ENCODE measurements at places on chromosomes 16 and 17. TPM values are rescaled to one million over a fixed set of nuclear protein-coding genes. Genes with fewer than 3 reads are reported as not detected.

GRCh38 chr17:63998721-63999679 lies 849 bp downstream of the PRR29 start:
- DNase-seq: no peak

DNA sequence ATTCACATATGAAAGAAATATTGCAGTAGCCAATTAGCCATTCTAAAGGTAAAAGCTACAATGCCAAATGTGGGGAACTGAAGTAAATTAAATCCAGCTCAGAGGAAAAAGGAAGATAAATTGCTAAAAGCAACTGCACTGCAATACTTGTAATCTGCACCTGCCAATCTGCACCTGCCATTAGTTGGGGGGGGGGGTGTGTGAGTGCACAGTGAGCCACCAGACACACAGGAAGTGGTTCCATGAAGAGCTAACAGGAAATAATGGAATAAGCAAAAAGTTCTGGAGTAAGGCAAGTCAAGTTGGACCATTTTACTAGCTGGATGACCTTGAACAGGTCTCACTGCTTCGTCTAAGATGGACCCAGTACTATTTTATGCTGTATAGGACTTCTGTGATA lies 191.8 kb downstream of the PARN start:
- no peak for DNase-seq

DNA sequence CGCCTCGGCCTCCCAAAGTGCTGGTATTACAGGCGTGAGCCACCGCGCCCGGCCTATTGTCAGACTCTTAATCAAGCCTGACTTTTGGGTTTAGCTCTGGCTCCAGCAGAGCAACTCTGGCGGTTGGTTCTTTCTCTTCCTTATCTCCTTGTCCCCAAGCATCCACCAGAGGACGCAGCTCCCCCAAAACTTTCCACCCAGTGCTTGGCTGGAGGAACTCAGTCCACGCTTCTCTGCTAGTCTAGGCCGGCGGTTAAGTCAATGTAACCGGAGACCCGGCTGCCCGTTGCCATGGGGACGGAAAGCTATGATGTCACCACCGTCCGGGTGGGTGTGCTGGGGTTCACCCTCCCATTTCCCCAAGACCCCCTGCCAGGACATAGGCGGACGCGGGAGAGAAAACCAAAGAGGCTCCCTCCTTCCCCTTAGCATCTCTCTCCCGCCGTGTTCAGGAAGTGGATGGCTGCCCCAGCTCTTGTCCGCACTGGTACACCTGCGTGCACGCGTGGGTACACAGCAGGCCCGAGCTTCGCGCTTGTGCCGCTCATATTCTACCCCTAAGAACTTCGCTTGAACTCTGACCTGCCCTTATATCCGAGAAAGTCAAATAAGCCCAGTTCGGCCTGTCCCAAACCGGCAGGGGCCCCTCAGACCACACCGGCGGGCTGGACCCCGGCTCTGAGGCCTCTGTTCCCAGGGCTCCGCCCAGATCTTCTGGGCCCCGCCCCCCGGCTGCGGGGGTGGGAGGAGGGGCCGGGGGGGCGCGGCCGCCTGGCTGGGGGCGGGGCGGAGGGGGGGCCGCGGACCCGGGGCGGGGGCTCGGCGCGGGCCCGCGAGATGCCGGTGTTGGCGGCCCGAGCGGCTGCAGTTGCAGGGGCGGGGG lies at the start of gene RND2:
Gene RND2, plus strand, starts transcription at position 825 of the 883 bp plus-strand sequence. CDS start 117 bp downstream, outside the sequence.
- DNase-seq: peak; percentile 96

Gene FN3KRP
- 12.2 TPM for total RNA-seq

Gene PDE6G
- total RNA-seq: not detected

Gene KRTAP9-2
- total RNA-seq: not detected

Gene NTN1
- total RNA-seq: under 0.01 TPM

- peak; percentile 56 for DNase-seq
Observed at GRCh38 chr17:80187515-80187941, 17.7 kb downstream of the CARD14 start.

DNA sequence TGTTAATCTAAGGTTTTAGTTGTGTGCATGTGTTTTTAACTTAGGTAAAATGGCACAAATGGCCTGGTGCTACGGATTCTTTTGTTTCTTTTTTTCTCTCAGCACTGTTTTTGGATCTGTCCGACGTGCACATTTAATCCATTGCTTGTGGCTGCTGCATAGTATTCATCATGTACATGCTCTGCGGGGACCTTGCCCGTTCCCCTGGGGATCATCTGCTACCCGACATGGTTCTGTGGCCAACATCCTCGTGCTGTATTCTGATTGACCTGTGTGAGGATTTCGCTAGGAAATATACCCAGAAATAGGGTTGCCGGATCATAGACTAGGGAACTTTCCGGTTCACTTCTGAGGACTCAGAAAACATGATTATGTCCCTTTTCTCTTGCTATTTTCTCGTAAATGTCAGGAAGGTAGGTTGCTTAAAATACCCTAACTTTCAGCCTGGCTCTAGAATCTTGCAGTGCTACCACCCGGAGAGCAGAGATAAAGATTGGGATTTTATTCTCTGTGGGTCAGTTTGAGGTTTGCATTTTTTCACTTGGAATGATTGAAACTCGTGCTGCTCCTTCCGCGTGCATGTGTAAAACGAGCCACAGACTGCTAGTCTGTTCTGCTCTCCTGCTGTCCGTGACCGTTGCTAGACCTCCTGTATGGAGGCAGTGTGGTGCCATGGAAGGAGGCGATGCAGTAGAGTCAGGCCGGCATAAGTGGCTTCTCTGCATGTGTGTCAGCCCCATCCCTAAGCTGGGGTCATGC lies 42.9 kb downstream of the LDHD start:
- peak; percentile 42 for DNase-seq

Gene CHP2
- not detected for total RNA-seq

GRCh38 chr16:47826070-47826469 lies 329.7 kb downstream of the ABCC12 start:
- no peak for DNase-seq

DNA sequence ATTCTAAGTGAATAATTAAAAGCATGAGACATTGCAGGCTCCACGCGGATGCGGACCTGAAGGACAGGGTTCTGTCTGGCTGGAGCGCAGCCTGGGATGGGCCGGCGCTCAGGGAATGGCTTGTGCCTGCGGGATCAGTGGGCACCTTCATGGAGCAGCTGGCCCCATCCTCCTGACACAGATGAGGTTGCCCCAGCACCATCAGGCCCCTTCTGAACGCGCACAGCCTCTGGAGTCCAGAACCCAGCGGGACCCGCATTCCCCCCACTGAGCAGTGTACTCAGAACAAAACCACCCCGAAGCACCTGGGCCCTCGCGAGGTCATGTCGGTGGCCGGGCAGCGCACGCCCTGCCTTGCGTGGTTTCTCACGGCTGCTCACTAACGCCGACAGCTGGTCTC lies 70.5 kb upstream of the CHMP6 start:
- DNase-seq: no peak

DNA sequence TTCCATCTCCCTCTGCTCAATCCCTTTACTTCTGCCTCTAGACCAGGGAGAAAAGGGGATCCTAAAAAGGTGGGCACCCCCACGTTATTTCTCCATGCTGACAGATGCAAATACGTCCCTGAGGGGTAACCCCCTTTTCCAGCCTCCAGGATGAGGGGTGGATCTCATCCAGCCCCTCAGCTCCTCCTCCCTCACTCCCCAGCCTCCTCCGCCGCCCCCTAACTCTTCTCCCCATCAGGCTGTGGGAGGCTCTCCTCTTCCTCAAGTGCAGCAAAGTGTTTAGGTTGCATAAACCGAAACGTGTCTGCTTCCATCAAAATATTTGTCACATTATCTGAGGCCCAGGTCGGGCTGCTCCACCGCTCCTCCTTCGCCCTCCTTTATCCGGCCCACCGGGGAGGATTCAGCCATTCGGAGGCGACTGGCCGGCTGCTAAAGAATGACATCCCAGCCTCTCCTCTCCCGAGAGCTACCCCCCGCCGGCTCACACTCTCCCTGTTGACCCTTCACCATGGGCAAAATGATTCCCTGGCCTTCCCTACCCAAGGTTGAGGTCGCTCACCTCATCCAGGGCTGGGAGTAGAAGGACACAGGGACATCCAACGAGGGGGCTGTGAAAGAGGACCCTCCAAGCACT lies 1.2 kb upstream of the C1QL1 start:
- no peak for DNase-seq

Gene ACSF2
- 18.1 TPM for total RNA-seq

Gene TUBB3
- 128 TPM for total RNA-seq

GRCh38 chr17:66747578-66748275 lies 87.2 kb upstream of the CACNG5 start:
- peak; percentile 52 for DNase-seq

Measured in fibroblast of villous mesenchyme (primary cell).